Stimulated activated CD8-positive, alpha-beta memory T cell treated with anti-CD3 and anti-CD28 coated beads, Interleukin-2, amount 100 ng/mL, for 1 hour (primary cell): ENCODE measurements at places on chromosomes 12 and 14.

DNA sequence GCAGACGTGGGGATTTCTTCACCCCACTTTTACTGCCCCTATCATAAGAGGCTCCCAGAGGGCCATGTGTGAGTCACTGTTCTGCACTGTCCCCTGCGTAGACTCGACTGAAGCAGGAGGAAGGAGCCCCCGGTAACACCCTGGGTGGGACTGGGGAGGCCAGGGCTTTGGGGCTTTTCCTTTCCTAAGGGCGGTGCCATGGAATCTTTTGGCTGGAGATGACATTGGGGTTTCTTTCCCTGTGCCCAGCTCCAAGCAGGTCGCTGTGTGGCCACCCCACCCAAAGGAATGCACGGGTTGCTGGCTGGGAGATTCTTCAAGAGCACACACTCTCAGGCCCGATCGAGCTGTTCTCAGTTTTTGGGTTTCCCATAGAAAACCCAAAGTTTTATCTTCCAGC is 62.3 kb upstream of the RIN3 start:
- DNase-seq: no peak

- DNase-seq: no peak
These were observed 64.1 kb upstream of the DYNC1H1 start for GRCh38 chr14:101900253-101900652.

DNA sequence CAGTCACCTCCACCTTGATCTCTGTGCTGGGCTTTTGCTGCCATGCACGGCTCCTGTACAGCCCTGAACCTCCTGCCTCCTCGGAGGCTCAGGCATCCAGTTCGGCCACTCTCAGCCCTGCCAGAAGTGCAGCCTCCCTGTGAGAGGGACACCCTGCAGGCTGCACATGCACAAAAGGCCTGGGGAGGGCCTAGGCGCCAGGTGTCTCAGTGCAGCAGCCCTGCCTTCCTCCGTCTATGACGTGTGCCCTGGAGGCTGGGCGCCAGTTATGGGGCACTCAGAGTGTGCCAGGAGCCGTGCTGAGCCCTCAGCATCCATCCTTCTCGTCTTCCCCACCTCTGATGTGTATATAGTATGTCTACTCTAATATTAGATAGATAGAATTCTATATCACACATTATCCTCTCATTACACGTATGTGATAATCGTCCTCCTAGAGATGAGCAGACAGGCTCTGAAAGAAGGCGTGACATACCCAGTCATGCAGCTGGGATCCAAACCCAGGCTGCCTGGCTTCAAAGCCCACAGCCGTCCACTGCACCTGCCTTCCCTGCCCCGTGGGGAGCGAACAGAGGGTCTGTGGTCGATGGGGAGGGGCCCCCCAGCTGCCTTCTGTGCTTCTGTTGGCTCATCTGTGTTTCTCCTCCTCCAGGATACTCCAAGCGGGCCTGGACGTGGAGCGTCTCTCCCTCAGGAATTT is 101.1 kb downstream of the B4GALNT3 start:
- no peak for DNase-seq

- no peak for DNase-seq
These were observed 64.8 kb upstream of the PLEKHA5 start for GRCh38 chr12:19064713-19065112.

- DNase-seq: no peak
These were observed 226.2 kb downstream of the NUBPL start for GRCh38 chr14:31787377-31787776.

DNA sequence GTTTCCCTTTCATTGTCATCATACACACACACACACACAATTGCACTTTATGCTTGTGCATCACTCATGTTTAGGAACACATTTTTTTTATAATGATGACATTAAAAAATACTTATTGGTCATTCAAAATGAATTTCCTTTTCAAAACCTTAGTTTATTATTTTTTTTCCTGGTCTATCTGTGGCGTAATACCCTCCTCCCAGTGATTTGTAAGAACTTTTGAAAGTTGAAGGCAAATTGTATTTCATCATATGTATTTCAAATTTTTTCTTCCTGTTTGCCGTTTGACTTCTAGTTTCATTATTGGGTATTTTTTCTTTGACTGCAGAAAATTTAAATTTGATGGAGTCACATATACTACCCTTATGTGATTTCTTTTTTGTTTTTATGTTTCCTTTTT is 2.5 kb upstream of the LRRK2 start:
- no peak for DNase-seq

DNA sequence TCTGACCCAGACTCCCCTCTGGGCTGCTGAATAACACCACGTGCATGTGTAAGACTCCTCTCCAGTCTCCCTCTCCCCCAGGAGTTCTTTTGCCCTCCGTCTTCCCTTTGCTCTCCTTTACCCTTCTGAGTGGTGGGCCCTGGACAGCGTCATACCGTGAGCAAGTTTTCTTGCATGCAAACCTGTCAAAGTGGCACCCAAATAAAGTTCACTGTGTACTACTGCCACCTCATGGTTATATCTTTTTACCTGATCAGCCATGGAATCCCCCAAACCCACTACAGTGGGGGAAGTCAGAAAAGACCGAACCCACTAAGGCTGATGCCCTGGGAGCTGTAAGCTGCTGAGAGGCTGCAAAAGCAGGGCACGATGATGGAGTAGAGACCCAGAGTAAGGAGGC is 131.1 kb upstream of the VRK1 start:
- no peak for DNase-seq

GRCh38 chr12:77510985-77511384 is 319.7 kb upstream of the NAV3 start:
- no peak for DNase-seq

- DNase-seq: no peak
These were observed 17.6 kb upstream of the CRIP2 start for GRCh38 chr14:105456736-105457617.

GRCh38 chr12:94228488-94228907 is 80.1 kb downstream of the PLXNC1 start:
- no peak for DNase-seq

GRCh38 chr12:46664761-46665287 is 161.0 kb downstream of the SLC38A4 start:
- no peak for DNase-seq

DNA sequence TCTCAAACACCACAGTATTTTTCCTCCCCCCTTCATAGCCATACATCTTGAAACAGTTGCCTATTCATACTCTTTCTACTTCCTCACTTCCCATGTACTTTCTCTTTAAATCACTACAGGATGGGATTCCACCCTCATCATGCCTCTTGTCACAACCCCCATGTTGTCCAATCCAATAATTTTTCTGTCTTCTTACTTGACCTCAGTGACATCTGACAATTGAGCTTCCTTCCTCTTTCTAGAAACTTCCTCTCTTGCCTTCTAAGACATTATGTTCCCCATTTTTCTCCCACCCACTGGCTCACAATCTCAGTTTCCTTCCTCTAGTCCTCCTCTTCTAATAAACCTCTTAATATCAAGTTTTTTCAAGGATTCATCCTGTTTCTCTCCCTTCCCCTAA is 5.3 kb downstream of the C2CD5 start:
- no peak for DNase-seq
